ENCODE measurements at places on chromosomes 6 and 20. TPM values are rescaled to one million over a fixed set of nuclear protein-coding genes. Genes with fewer than 3 reads are reported as not detected.

DNA sequence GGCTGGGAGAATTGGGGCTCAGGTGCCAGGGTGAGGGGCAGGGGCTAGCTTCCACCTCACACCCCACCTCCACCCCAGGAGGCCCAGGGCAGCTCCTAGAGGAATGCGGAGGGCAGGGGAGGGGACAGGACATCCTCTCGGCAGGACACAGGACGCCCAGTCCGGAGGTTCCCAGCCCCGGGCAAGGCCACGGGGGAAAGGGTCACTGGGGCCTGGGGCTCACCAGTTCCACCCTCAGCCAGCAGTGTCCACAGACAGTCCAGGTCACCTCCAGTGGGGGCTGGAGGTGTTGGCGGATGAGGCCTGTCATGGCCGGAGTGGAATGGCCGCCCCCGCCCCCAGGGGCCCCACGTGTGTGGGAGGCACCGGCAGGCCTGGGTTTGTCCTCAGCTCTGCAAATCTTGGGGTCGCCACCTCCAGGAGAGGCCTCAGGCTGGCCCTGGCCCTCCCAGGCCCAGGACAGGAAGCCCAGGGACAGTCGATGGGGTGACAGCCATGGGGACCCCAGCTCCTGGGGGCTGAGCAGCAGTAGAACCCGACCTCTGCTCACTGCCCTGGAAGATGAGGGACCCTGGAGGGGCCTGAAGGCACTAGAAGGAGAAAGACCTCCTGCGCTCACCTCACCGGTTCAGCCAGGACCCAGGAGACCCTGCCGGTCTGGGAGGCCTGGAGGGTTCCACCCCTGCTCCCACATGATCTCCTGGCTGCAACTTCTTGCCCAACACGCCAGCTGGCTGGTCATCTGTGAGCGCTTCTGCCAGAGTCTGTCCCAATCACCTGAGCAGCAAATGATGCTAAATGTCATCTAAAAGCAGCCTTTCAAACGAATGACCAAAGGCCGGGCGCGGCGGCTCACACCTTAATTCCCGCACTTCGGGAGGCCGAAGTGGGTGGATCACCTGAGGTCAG lies 13.0 kb upstream of the ABHD16B start:
- DNase-seq: peak; percentile 60

- DNase-seq: no peak
These were observed 82.4 kb downstream of the IPCEF1 start for GRCh38 chr6:154274168-154274567.

- no peak for DNase-seq
These were observed 167.5 kb downstream of the VEGFA start for GRCh38 chr6:43937236-43938177.

DNA sequence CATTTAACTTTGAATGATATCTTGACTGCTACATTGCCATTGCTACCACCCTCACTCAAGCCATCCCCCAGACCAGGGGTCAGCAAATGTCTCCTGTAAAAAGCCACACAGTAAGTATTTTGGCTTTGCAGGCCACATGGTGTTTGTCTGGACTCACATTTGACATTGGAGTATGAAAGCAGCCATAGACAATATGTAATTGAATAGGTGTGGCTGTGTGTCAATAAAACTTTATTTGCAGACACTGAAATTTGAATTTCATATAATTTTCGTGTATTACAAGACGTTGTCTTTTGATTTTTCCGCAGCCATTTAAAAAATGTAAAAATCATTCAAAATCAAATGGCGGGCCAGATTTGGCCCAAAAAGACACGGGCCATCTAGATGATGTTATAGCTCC lies 36.3 kb upstream of the OCSTAMP start:
- DNase-seq: no peak

DNA sequence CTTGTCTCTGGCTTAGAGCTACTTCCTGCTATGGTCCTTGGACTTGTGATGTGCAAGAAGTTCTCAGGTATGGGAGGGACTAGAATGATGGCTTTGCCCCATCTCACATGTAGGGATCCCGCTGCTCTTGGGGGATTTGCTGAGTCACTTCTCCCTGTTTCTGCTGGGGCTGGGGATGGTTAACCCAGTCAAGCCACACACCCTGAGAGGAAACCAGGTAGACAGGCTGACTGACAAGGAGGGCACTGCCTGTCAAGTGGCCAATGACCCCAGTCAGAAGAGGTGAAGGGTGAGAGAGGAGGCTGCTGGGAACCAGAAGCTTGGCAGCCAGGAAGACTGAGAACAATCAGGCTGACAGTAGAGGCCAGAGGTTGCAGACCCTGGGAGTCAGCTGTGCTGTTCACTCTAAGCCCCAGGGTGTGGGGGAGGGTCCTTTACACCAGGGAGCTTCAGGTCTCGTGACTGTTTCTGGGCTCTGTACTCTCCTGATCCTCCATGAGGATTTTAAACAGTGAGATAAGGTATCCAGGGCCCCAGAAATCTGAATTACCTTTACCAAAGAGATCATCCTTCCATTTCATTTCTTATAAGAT lies 34.6 kb downstream of the HLA-F start:
- no peak for DNase-seq

- DNase-seq: no peak
These were observed 29.4 kb upstream of the SYNCRIP start for GRCh38 chr6:85672050-85672449.

- no peak for DNase-seq
These were observed 1.7 kb downstream of the NR2E1 start for GRCh38 chr6:108167449-108168089.

- no peak for DNase-seq
These were observed 204.7 kb upstream of the SULF2 start for GRCh38 chr20:47989957-47990356.

DNA sequence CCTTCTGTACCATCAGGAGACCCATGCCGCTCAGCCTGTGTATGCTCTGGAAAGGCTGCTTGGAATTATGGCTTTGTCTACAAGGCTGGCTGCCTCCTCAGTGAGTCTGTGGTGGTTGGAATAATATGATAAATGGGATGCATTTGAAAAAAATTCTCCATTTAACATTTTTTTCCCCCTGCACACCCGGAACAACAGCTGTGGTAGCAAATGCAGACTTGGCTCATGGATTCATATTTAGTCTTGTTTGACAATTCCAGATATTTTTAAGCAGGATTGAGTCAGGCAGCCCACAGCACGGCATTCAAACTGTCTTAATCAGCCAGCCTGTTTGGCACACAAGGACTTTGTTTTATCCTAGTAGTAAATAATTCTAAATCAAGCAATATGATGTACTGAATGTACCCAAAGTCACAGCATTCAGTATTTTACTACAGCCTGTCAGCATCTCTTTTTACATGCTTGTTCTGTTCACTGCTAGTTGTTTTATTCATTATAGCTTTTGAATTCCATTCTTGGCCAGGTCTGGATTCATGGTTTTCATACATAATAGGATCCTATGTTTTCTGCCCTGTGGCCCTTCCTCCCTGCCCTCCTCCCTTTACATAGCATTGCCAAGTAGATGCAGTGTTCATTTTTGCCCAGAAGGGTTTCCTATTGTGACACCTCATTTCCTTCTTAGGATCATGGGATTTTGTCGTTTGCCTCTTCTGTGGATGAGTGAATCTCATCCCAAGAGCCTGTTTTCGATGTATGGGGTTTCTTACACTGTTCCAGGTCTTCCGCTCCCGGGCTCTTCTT lies 68.1 kb downstream of the LRRC1 start:
- no peak for DNase-seq

- DNase-seq: no peak
These were observed 51.1 kb downstream of the MYO6 start for GRCh38 chr6:75800133-75800532.

DNA sequence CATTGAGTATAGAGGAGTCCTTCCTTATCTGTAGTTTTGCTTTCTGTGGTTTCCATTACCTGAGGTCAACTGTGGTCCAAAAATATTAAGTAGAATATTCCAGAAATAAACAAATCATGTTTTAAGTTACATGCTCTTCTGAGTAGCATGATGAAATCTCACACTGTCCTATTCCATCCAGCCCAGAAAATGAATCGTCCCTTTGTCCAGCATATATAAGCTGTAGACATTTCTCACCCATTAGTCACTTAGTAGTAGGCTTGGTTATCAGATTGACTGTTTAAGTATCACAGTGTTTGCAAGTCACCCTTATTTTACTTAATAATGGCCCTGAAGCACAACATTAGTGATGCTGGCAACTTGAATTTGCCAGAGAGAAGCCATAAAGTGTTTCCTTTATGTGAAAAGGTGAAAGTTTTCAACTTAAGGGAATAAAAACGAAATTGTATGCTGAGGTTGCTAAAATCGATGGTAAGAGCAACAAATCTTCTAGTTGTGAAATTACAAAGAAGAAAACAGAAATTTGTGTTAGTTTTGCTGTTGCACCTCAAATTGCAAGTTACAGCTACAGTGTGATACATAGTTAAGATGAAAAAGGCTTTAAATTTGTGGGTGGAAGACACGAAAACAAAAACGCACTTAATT lies 198.6 kb upstream of the SIM1 start:
- DNase-seq: no peak

The THBD gene
- polyA plus RNA-seq: 20.6 TPM

The ADTRP gene
- 0.14 TPM for polyA plus RNA-seq

The EYA4 gene
- polyA plus RNA-seq: 5.4 TPM

The FAM110A gene
- polyA plus RNA-seq: 2.0 TPM

The SCUBE3 gene
- 5.6 TPM for polyA plus RNA-seq

The HLA-DRA gene
- 49.7 TPM for polyA plus RNA-seq

The IL17A gene
- polyA plus RNA-seq: not detected

The TGM3 gene
- 0.22 TPM for polyA plus RNA-seq

The FGD2 gene
- 6.7 TPM for polyA plus RNA-seq
